NCI-H1092 (cell line): ENCODE measurements at places on chromosomes 1 and 21.
A peak's percentile ranks its signal among the peaks of the same experiment; 100 is the strongest.

DNA sequence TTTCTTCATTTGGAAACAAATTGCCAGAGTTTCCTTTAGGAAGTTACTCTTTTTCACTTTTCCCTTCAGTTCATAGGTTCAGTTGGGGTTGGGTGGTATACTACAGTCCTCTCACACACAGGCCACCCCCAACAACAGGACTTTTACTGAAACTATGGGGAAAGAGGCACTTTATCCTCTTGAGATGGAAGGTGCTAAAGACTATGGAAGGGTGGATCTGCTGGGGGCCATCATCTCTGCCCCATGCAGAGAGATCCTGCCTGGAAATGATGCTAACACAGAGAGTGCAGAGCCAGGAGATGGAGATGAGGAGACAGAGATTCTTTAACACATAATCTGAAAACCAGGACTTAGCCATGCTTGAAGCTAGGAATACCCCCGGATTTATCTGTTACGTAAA, 24.3 kb downstream of the ILDR2 start:
- no peak for DNase-seq

- no peak for DNase-seq
Observed at GRCh38 chr21:31914472-31914871, 41.7 kb downstream of the HUNK start.

DNA sequence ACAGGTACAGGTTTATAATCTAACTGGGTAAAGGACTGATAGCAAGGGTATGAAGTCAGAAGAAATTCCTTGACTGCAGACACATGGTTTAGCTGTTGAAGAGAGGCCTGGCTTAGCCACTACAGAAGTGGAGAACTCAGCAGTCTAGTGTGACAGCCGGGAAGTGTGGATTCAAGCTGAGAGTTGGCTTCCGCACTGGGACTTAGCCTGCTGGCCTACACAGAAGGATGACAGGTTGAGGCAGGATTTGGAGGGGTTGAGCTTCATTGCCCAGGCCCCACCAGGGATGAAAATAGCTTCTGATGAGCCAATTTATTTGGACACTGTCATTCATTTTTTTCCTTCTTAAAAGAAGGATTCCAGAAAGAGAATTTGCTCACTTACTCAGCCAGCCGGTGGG, 284.4 kb downstream of the PCP4 start:
- no peak for DNase-seq

- no peak for DNase-seq
Observed at GRCh38 chr21:25467896-25468295, 139.4 kb downstream of the MRPL39 start.

GRCh38 chr1:237931581-237931980, 40.9 kb upstream of the ZP4 start:
- DNase-seq, result no peak

GRCh38 chr1:180117764-180118116, 36.9 kb upstream of the QSOX1 start:
- no peak for DNase-seq

GRCh38 chr1:152244576-152245273, 20.7 kb upstream of the HRNR start:
- no peak for DNase-seq

DNA sequence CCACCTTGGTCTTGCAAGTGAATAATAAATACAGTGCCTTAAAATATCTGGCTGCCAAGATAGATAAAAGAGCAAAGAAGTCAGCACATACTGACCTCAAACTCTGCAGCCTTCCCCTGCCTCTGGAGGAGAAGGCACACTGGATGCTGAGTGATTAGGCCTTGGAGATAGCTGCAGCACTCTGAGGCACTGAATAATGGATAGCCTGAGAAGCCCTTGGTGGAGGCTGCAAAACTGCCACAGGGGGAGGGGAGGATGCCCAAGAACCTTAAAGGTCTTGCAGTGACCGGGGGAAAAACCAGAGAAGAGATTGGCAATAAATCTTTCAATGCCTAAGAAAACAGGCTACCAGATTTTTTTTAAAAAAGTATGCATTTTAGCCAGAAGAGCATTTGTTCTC, 167.4 kb upstream of the PRMT6 start:
- DNase-seq, result no peak

DNA sequence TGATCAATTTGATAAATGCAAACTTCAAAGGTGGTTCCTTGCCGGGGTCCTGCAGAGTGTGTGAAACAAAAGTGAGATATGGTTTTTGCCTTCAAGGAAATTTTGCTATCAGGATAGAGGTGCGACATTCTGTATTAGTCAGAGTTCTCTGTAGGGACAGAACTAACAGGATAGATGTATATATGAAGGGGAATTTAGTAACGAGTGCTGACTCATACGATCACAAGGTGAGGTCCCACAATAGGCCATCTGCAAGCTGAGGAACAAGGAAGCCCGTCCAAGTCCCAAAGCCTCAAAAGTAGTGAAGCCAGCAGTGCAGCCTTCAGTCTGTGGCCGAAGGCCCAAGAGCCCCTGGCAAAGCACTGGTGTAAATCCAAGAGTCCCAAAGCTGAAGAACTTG, 157.0 kb downstream of the RYR2 start:
- no peak for DNase-seq

- DNase-seq, result no peak
Observed at GRCh38 chr1:67792741-67793458, 40.4 kb downstream of the GNG12 start.

GRCh38 chr1:243470502-243470901, 214.7 kb downstream of the SDCCAG8 start:
- no peak for DNase-seq

GRCh38 chr21:28974531-28975227, 18.0 kb downstream of the LTN1 start:
- no peak for DNase-seq

- DNase-seq, result no peak
Observed at GRCh38 chr1:231985296-231986023, 358.9 kb downstream of the DISC1 start.

GRCh38 chr1:229280921-229281320, 10.0 kb downstream of the RAB4A start:
- DNase-seq, result no peak

DNA sequence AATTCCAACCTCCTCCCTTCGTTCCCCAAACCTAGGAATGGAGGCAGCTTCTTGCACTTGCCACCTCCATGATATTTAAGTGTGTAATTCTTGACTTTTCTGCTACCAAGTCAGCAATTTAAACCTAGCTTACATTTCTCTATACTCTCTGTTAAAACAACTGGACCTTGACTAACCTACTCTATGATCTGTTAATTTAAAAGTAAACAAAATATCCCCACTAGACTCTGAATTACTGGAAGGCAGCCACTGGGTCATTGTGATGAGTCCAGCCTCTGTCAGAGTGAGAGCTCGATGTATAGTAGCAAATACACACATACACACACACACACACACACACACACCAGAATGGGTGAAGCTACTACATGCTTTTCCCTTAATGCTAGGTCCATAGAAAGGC, 40.0 kb upstream of the DHCR24 start:
- DNase-seq, result no peak

- no peak for DNase-seq
Observed at GRCh38 chr1:178912597-178912996, 41.7 kb upstream of the ANGPTL1 start.

- DNase-seq, result peak; percentile 38
Observed at GRCh38 chr1:163928651-163929050, 606.9 kb downstream of the NUF2 start.

DNA sequence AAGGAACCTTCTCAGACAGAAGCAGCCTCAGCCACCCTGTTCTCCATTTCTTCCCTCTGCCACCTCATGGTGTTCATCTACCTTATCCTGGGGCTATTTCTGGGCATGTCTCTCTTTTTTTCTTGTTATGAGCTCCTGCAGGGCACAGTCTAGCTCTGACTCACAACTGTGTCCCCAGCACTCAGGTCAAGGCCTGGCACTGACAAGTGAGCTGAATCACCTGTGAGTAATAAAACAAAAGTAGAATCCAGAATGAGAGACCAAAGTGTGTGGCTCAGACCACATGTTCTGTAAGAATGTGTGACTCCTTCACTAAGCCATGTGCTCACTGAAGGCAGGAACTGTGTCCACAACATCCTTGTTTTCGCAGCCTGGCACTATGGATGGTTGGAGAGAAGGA, 23.2 kb downstream of the C1orf94 start:
- no peak for DNase-seq

DNA sequence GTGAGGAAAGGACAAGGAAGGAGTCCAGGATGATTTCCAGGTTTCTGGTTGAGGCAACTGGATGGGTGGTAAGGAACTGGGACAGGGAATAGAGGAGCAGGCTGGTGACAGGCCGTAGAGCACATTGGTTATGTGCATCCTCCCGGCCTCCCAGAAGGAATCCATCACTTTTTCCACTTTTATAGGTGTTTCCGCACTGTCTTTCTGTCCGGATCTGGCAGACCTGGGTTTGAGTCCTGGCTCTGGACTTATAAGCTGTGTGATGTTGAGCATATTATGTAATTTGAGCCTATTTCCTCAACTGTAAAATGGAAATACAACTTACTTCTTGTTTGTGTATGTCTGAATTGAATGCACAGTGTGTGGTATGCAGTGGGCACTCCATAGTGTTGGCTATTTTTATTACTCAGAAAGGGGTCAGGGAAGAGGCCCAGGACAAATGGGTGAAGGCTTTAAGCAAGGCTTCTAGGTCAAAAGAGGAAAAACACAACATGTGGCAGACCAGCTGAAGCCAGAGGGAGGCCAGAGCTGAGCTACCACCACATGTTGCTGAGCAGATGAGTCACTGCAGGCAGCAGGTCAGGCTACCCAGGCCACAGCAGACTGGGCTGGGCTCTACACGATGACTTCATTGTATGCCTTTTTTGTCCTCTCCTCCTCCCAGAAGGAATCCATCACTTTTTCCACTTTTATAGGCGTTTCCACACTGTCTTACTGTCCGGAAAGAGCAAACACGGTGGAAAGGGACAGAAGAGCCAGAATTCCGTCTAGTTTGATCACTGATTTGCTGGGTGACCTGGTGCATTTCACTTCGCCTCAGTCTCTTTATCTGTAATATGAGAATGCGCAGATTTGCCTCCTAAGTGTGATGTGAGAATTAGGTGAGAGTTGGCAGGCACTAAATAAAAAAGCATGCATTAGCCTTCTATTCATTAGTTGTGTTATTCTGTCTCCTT, 791 bp upstream of the MAST2 start:
- DNase-seq, result peak; percentile 55

- no peak for DNase-seq
Observed at GRCh38 chr1:183566026-183566425, 24.2 kb downstream of the NCF2 start.

GRCh38 chr1:109925159-109925990, 14.7 kb downstream of the CSF1 start:
- DNase-seq, result no peak

DNA sequence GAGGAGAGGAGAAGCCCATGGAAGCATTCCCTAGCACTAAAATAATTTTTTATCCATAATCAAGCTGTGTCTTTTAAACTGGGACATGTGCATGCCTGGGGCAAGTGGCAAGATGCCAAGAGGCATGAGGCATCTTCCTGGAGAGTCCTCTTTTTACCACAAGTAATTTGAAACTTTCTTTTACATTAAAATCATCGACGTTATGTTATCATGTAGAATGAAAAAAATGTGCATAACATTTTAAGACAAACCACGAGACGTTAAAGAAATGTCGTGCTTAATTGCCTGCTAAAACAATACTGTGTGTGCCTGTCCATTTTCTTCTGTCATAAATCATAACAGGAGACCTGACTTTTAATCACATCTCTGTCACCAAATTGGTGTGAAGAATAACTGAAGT, 1.5 kb downstream of the STYXL2 start:
- DNase-seq, result no peak

DNA sequence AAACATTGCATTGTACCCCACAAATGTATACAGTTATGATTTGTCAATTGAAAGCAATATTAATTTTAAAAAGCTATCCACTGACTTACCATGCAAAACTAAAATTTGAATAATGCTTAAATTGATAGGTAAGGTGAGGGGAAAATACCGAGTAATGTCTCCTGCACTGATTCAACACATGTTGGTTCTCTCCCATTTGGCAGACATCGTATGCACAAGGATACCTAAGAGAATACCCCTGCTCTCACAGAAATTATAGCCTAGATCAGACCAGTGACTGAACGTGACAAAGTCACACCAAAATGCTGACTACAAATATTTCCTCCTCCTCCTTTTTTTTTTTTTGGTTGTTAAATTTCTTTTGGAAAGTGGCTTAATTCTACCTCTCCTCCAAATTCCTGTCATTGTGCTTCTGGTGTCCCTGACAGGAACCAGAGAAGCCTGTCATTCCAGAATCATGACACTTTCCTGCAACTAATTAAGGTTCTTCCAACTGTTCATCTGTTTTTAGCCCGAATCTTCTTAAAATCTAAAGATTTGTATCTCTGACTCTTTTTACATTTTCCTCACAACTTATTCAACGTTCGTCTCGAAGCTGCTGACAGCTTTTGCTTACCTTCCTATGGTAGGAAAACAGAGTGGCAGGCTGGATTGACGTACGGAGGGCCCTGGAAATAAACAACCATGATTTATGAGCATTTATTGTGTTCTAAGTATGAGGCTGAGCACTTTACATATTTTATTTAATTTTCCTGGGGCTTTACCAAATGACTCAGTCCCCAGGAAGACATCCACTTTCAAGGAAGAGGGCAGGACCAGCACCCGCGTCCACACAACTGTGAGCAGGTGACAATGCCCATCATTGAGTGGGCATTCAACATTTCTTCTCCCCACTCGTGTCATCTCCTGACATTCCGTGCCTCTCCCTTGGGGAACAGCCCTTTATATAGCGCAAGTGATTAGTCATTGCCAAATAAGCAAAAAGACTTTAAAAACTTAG, 57.9 kb upstream of the KCNE2 start:
- DNase-seq, result no peak

GRCh38 chr21:39029086-39029755, 154.0 kb downstream of the PSMG1 start:
- DNase-seq, result no peak

- DNase-seq, result no peak
Observed at GRCh38 chr21:46052703-46053651, 44.9 kb upstream of the COL6A2 start.

GRCh38 chr1:228737601-228738041, 2.3 kb downstream of the RHOU start:
- no peak for DNase-seq

DNA sequence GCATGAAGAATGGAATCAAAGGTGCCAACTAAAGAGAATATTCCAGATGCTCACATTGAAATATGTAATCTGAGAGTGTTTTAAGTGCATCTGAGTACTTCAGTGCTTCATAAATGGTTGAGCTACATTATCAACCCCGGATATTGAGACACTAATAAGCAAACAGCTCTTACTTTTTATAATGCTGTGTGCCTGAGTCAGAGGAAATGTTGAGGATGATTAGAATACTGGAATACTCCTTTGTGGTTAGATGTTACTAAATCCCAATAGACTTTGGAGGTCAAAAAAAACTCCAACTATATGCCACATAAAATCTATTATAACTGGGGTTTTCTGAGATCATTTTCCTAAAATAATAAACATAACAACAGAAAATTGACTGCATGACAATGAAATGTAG, 12.5 kb upstream of the KCNA3 start:
- no peak for DNase-seq

- no peak for DNase-seq
Observed at GRCh38 chr1:152996633-152997400, 4.7 kb upstream of the SPRR3 start.

DNA sequence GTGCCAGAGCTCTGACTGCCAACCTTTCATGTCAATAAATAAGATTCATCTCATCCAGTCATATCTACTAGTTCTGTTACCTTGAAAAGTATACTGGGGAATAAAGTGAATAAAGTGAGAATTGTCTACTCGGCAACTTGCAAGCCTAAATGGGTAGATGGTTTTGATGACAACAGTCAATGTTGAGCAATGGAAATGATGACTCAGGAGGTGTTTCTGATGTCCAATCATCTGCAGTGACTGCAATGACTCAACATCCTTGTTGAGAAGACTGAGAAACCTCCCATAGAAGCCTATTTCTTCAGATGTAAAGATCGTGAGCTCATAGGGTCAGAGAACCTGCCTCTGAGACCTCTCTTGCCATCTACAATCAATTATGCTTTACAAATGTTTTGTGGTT, 276.4 kb downstream of the SPATA17 start:
- DNase-seq, result no peak
